Progenitor cell of endocrine pancreas (in vitro differentiated cells): ENCODE measurements at places on chromosomes 12 and 14.

GRCh38 chr12:92360543-92360942, 214.9 kb upstream of the BTG1 start:
- no peak for DNase-seq

DNA sequence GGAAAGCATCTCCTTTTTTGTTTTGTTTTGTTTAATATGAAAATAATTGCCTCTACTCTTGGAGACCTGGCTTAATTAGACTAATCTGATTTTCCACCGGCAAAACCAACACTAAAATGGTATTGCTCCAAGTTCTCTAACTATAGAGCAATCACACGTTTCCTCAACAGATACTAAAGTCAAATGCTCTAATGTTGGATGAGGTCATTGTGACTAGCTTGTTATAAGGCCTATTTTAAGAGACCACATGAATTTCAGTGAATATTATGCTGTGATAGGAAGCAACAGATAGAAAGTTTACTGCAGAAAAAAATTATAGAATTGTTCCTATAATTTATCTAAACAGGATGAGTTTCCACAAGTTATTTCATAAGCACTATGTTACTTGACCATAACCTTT, 3.3 kb upstream of the CCDC196 start:
- no peak for DNase-seq

DNA sequence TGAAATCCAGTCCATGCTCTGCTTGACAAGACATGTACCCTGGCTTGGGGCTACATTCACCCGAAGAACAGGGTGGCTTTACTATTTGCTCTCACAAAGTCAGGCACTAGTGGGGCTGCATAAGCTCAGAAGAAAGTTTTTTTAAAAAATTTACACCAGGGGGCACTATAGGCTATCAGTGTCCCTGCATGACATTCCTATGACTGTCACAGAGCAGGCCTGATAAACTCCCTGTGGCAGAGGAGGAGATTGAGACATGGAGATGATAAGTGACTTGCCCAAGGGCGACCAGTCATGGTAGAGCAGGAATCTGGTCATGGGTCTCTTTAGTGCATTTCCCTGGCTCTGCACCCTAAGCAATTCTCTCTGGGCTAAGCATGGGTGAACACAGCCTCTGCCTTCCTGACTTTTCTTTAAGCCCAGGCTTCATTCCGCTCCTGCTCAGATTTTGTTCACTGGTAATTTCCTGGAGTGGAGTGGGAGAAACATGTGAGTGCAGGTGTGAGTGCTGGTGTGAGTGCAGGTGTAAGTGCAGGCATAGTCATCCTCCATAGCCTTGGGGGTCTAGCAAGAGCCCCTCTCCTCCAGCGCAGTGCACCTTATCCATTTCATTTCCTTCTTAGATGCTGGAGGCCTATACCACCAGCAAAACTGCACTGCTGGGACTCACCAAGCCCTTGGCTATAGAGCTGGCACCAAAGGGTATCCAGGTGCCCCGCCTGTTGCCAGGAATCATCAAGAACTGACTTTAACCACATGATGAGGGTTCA, 91.6 kb downstream of the DHRS2 start:
- no peak for DNase-seq

GRCh38 chr12:45742590-45742989, 13.1 kb downstream of the ARID2 start:
- DNase-seq: no peak

GRCh38 chr14:96497087-96497486, 5.1 kb upstream of the PAPOLA start:
- no peak for DNase-seq

GRCh38 chr12:64600164-64600561, 10.1 kb upstream of the RASSF3 start:
- no peak for DNase-seq

- DNase-seq: no peak
Measured at GRCh38 chr12:45290216-45290605, 74.3 kb downstream of the ANO6 start.
